SJSA1 (cell line): ENCODE measurements at places on chromosomes 7 and 10.

- H3K27ac ChIP-seq, result no peak overlapping the region
- DNase-seq, result peak; percentile 30
- no peaks in the 10 kb centered on the region for H3K36me3 ChIP-seq
- H3K4me1 ChIP-seq, result peaks cover 10% of the 10 kb centered on the region
Measured at GRCh38 chr10:12503311-12503710, 154.0 kb downstream of the CAMK1D start.

- no peak for DNase-seq
- H3K27me3 ChIP-seq, result no peaks in the 10 kb centered on the region
- no peak overlapping the region for H3K27ac ChIP-seq
- no peak overlapping the region for H3K4me3 ChIP-seq
Measured at GRCh38 chr10:33790521-33791271, 456.2 kb upstream of the NRP1 start.

DNA sequence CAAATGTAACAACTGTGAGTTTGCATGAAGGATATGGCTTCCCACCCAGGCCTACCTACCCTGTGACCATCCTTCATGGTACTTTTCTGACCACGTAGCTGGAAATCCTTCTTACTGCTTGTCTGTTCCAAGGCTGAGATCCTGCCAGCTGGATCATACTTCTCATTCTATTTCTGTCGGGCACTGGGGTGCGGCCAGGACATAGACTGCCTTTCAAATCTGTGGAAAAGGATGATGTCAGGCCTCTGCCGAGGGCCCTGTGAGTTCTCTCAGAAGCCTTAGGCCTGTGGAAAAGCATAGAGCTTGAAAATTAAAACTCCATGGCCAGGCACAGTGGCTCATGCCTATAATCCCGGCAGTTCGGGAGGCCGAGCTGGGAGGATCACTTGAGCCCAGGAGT, 10.0 kb downstream of the VWC2 start:
- H3K4me3 ChIP-seq, result no peak overlapping the region
- H3K27ac ChIP-seq, result no peak overlapping the region
- no peak for DNase-seq
- no peaks in the 10 kb centered on the region for H3K27me3 ChIP-seq
- no peaks in the 10 kb centered on the region for H3K36me3 ChIP-seq
- no peaks in the 10 kb centered on the region for H3K4me1 ChIP-seq

- H3K27ac ChIP-seq, result no peak overlapping the region
- no peaks in the 10 kb centered on the region for H3K36me3 ChIP-seq
- peaks cover 23% of the 10 kb centered on the region for H3K4me1 ChIP-seq
- no peaks in the 10 kb centered on the region for H3K27me3 ChIP-seq
- no peak overlapping the region for H3K4me3 ChIP-seq
- no peak for DNase-seq
Measured at GRCh38 chr7:116797612-116798011, 64.8 kb upstream of the CAPZA2 start.

- no peaks in the 10 kb centered on the region for H3K36me3 ChIP-seq
- peaks cover 19% of the 10 kb centered on the region for H3K27me3 ChIP-seq
- no peak overlapping the region for H3K4me3 ChIP-seq
- no peak overlapping the region for H3K27ac ChIP-seq
Measured at GRCh38 chr7:47202146-47202783, 379.6 kb downstream of the TNS3 start.

GRCh38 chr10:44805466-44806210, 105.5 kb upstream of the TMEM72 start:
- H3K27ac ChIP-seq, result no peak overlapping the region
- no peak overlapping the region for H3K4me3 ChIP-seq
- DNase-seq, result no peak
- H3K36me3 ChIP-seq, result no peaks in the 10 kb centered on the region
- peaks cover 15% of the 10 kb centered on the region for H3K4me1 ChIP-seq

GRCh38 chr10:52481986-52482555, 168.0 kb downstream of the DKK1 start:
- H3K36me3 ChIP-seq, result no peaks in the 10 kb centered on the region
- H3K4me3 ChIP-seq, result no peak overlapping the region
- no peak overlapping the region for H3K27ac ChIP-seq
- H3K27me3 ChIP-seq, result no peaks in the 10 kb centered on the region

GRCh38 chr7:132141109-132141508, 435.2 kb downstream of the PLXNA4 start:
- H3K36me3 ChIP-seq, result no peaks in the 10 kb centered on the region
- H3K4me3 ChIP-seq, result no peak overlapping the region
- H3K27me3 ChIP-seq, result no peaks in the 10 kb centered on the region
- no peak overlapping the region for H3K27ac ChIP-seq
- DNase-seq, result no peak
- H3K4me1 ChIP-seq, result no peaks in the 10 kb centered on the region

DNA sequence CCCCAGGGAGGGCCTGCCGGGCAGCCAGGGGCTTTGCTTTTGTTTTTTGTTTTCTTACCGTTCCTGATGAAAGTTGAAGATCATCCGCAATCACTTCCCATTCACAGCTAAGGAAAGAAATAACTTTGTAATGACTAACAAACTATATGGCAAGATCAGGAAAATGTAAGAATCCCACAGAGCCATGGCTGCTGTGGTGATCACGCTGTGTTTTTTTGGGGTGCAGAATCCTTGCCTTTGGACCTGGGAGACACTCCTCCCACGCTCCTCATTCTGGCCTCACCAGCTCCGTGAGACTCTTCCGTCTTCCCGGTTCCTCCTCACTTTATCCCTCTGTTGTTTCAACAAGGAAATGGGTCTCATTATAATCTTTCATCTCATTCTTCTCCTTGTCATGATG, 443.0 kb upstream of the MGMT start:
- no peaks in the 10 kb centered on the region for H3K27me3 ChIP-seq
- DNase-seq, result no peak
- no peak overlapping the region for H3K4me3 ChIP-seq
- no peak overlapping the region for H3K27ac ChIP-seq
- H3K4me1 ChIP-seq, result no peaks in the 10 kb centered on the region

GRCh38 chr7:20340839-20341238, 10.1 kb downstream of the ITGB8 start:
- H3K27me3 ChIP-seq, result no peaks in the 10 kb centered on the region
- H3K36me3 ChIP-seq, result no peaks in the 10 kb centered on the region
- no peaks in the 10 kb centered on the region for H3K4me1 ChIP-seq
- no peak for DNase-seq

DNA sequence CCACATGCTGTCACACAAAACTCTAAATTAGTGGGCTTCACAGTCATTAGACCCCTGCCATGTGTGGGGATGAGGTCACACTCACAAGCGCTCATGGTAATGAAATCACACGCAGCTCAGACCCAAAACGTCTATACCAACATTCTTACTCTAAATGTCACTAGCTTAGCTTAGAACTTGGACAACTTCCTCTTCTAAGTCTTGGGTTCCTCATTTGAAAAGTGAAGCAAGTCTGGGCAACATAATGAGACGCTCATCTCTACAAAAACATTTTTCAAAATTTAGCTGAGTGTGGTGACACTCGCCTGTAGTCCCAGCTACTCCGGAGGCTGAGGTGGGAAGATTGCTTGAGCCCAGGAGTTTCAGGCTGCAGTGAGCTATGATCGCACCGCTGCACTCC, 92.7 kb upstream of the MACROH2A2 start:
- peaks cover 31% of the 10 kb centered on the region for H3K4me1 ChIP-seq
- H3K27ac ChIP-seq, result no peak overlapping the region

DNA sequence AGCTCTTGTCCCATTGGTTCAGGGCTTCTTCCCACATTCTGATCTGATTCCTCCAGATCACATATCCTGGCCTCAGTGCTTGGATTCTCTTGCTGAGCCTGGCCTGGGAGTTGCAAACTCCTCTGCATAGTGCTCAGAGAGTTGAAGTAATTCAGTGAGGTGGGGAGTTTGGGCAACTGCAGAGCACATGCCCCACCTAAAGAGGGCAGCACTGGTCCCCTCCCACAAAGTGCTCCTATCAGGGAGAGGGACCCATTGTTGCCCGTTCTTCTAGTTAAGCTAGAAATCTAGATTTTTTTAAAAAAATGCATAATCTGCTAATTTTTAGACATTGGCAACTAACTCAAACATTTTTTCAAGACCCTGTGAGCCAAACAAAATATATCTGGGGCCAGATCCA, 45.1 kb downstream of the CHN2 start:
- DNase-seq, result no peak
- H3K4me3 ChIP-seq, result no peak overlapping the region
- H3K27me3 ChIP-seq, result peaks cover 14% of the 10 kb centered on the region
- no peak overlapping the region for H3K27ac ChIP-seq

DNA sequence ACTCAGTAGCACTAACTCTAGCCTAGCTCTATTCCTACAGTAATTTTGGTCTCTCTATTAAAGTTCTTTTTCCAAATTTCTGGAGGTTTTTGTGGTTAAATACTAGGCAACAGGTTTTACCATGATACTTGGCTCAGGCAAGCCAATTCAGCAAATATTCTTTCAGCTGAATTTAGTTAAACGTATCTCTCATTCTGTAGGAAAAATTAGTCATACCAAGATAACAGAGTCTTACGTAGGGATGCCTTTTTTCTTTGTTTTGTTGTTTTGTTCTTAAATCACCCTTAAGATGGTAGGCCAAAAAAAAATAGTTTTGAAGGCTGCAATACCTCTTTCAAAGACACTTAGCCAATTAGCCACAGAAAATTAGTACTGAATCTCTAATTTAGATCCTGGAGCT, 180.5 kb downstream of the MAGI2 start:
- DNase-seq, result no peak
- H3K4me3 ChIP-seq, result no peak overlapping the region
- no peaks in the 10 kb centered on the region for H3K4me1 ChIP-seq
- no peak overlapping the region for H3K27ac ChIP-seq

GRCh38 chr7:158355456-158356065, 232.1 kb downstream of the PTPRN2 start:
- H3K27ac ChIP-seq, result no peak overlapping the region
- peak; percentile 30 for DNase-seq
- no peak overlapping the region for H3K4me3 ChIP-seq
- H3K36me3 ChIP-seq, result no peaks in the 10 kb centered on the region

DNA sequence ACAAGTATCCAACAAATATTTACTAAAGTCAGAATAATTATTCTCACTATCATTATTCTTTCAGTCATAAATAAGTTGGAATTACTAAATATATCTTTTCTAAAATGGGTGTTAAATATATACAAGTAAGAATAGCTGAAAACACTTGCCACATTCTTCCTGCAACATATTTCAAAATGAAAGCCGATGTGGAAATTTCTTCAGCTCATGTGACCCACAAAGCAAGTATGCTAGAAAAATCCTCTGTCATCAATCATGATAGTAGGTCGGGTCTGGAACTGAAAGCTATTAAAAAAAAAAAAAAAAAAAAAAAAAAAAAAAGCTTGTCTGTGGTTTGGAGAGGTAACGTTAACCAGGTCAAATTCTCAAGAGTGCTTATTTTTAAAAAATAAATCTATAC, 344.7 kb downstream of the NEBL start:
- H3K36me3 ChIP-seq, result no peaks in the 10 kb centered on the region
- no peak overlapping the region for H3K4me3 ChIP-seq
- H3K27ac ChIP-seq, result no peak overlapping the region

DNA sequence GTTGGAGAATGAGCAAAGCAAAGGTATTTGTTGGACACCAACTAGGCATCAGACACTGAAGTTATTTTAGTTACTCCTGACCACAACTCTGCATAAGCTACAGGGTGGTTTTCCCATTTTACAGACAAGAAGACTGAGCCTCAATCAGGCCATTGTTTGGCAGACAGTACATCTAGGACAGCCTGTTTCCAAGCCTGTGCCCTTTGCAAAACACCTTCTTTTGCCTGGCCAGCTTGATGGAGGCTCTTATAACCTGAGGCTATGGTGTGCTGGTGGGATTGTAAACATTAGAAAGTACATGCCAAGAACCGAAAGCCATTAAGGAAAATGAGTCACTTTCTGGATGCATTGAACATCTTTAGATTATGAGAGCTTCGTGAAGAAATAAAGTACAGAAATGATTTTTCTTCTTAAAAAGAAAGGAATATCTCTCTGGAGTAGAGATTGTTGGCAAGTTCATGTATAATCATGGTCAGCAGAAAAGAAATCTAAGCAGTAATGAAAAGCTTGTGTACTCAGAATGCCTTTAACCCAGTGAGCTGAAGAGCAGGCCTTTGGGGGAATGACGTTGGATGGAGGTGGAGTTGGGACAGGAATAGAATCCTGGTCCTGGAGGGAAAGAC, 140.6 kb downstream of the KIAA1217 start:
- no peaks in the 10 kb centered on the region for H3K27me3 ChIP-seq
- no peak overlapping the region for H3K4me3 ChIP-seq

- H3K27me3 ChIP-seq, result peaks cover 3% of the 10 kb centered on the region; the same call in 1 of the 2 replicates
- no peaks in the 10 kb centered on the region for H3K36me3 ChIP-seq
- H3K27ac ChIP-seq, result no peak overlapping the region
- no peak for DNase-seq
- H3K4me3 ChIP-seq, result no peak overlapping the region
Measured at GRCh38 chr10:77071956-77072355, 565.7 kb downstream of the KCNMA1 start.

DNA sequence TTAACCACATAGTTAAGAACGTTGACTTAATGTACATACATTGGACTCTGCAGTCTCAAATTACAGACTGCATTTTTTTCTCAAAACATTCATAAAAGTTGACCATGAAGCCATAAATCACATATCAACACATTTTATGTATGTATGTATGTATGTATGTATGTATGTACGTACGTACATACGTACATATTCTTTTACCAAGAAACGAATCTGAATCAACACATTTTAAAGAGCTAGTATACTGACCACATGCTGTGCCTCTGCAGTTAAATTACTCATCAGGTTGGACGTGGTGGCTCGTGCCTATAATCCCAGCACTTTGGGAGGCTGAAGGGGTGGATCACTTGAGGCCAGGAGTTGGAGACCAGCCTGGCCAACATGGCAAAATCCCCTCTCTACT, 105.8 kb downstream of the GPR158 start:
- no peak for DNase-seq
- no peaks in the 10 kb centered on the region for H3K36me3 ChIP-seq
- no peaks in the 10 kb centered on the region for H3K4me1 ChIP-seq
- no peak overlapping the region for H3K4me3 ChIP-seq
- no peak overlapping the region for H3K27ac ChIP-seq

DNA sequence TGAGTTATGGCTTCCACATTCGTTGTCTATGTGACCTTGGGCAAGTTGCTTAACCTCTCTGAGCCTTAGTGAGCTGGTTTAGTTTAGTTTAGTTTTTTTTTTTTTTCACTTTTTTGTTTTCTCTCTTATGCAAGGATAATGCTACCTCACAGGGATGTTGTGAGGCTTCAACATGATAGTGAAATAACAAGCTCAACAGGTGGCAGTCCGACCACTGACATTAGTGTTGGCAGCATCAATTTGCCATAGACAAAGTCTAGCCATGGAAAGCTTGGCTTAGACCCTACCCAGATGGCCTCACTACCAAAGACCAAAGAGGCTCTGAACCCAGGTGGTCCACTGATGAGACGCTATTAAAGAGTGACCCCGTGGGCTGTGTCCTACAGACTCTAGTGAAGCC, 27.2 kb upstream of the UNC5B start:
- peaks cover 20% of the 10 kb centered on the region for H3K27me3 ChIP-seq
- H3K36me3 ChIP-seq, result no peaks in the 10 kb centered on the region
- no peaks in the 10 kb centered on the region for H3K4me1 ChIP-seq
- no peak overlapping the region for H3K4me3 ChIP-seq
- no peak overlapping the region for H3K27ac ChIP-seq

- H3K27me3 ChIP-seq, result no peaks in the 10 kb centered on the region
- no peaks in the 10 kb centered on the region for H3K36me3 ChIP-seq
- DNase-seq, result no peak
- H3K4me1 ChIP-seq, result peaks cover 15% of the 10 kb centered on the region
- H3K27ac ChIP-seq, result no peak overlapping the region
- H3K4me3 ChIP-seq, result no peak overlapping the region
Measured at GRCh38 chr10:60951272-60951724, 7.3 kb upstream of the RHOBTB1 start.
